Right lung (tissue), 10 donors: ENCODE measurements at places on chromosomes 11 and 22.
A peak's percentile ranks its signal among the peaks of the same experiment; 100 is the strongest.

DNA sequence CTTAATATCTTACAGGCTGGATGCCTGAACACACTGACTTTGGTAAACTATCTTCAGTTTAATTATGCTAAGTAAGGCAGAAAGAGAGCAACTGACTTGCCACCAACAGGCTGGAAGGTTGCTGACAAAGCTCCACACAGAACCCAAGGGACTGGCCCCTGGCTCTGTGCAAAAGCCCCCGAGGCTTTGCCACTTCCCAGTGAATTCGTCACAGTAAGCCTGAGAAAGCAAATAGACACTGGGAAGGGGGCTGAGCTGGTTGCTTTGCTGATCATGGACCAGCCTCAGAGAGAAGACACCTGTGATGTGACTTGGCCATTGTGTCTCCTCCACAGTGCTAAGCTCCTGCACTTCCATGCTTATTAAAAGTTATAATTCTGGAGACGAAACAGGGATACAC lies 91.7 kb downstream of the BLID start:
- no peak for DNase-seq

DNA sequence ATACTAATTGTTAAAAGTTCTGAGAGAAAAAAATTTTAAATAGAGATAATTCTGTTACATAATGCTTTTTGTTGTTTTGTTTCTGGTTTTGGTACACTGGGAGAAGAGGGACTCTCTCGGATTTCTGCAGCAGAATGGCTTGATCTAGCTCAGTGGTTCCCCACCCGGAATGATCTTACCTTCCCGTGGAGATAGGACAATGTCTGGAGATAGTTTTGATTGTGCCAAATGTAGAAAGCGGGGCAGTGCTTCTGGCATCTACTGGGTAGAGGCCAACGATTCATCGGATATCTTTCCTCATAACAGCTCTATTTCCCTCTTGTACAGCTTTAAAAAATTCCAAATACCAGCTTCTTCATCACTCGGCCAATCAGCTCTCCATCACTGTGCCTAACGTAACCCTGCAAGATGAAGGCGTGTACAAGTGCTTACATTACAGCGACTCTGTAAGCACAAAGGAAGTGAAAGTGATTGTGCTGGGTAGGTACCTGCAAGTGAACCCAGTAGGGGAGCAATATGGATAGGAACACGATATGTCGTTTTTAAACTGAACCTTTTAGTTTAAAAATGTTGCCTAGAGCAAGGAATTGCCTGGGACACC lies 13.2 kb downstream of the CRTAM start:
- no peak for DNase-seq

DNA sequence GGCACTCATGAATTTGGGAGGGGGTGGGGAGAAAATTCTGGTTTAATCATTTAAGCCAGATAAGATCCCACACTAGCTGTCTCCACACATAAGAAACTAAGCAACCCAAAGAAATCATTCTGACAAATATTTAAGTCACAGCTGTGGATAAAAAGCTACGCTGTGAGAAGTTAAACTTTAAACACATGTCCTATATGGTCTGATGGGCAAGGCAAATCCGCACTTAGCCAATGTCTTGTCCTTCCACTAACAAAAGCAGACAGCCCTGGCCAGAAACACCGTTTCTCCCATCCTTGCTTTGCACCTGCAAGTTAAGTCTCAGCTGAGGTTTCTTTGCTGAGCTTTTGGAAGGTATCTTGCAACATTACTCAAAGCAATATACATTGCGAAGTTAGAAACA lies 68.0 kb downstream of the ETS1 start:
- DNase-seq, result no peak

DNA sequence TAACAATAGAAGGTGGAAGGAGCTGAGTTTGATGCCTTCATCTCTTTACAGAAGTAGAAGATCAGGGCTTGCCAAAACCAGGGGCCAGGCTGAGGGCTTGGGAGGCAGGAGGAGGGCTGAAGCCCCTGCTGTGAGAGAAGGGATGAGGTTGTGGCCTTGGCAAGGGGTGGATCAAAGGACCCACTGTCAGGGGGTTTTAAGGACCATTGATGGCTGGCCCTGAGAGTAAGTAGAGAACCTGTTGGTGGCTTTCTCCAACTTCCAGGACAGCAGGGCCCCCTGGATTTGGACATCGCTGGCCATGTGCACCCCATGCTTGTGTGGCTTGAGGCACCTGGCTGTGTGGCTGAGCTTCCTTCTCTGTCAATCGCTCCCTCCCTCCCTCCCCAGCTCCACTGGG lies 927.7 kb downstream of the TBC1D22A start:
- DNase-seq, result no peak

- no peak for DNase-seq
Observed at GRCh38 chr11:69215784-69216415, 60.2 kb downstream of the SMIM38 start.

GRCh38 chr22:27107824-27108223 lies 450.4 kb downstream of the MIAT start:
- DNase-seq, result no peak

DNA sequence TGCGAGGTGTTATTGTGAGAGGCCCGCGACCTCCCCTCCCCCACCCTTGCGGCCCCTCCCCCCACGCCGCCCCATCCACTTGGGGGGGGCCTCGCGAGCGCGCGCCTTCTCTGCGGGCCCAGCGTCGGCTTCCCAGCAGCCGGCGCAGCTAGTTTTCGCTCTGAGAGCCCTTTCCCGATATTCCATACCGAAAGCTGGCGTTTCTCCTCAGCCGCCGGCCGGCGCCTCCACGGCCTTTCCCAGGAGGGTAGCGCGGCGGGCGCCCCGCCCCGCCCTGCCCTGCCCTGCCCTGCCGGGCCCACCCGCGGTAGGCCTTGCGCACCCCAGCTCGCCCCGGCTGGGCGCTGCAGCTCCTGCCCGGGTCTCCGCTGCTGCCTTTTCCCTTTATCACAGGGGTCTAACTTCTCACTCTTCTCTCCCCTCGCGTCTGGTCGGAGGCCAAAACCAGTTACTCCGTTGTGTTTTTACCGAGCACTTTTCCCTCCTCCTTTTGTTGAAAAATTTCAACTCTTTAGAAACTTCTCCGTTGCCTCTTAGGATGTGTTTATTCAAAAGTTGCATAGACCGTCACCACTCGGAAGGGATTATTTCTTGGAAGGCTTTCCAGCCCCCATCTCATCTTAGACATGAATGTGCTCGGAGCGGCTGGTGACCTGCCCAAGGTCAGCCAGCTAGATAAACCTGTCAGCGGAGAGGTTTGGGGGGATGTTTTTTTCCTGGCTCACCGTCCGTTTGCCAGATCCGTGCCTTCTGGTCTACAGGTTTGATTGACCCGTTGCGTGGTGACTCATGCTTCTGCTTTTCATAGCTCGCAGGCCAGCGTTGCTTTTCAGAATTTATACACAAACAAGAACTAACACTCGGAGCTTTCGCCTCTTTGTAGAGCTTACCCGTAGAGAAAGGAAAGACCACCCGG lies 648 bp downstream of the PAFAH1B2 start:
- peak; percentile 20 for DNase-seq

DNA sequence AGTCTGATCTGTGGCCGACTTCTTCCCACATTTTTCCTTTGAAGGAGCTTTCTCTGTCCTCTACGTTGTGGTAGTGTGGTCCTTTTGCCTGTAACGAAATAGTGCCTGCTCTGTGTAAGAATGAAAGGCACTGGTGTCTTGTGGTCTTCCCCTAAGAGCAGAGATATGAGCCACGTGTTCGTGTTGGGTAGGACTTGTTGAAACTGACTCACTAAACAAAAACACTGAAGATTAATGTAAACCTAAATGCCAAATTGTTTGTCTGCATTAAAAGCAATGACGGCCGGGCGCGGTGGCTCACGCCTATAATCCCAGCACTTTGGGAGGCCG lies 10.1 kb upstream of the RPS3 start:
- no peak for DNase-seq

DNA sequence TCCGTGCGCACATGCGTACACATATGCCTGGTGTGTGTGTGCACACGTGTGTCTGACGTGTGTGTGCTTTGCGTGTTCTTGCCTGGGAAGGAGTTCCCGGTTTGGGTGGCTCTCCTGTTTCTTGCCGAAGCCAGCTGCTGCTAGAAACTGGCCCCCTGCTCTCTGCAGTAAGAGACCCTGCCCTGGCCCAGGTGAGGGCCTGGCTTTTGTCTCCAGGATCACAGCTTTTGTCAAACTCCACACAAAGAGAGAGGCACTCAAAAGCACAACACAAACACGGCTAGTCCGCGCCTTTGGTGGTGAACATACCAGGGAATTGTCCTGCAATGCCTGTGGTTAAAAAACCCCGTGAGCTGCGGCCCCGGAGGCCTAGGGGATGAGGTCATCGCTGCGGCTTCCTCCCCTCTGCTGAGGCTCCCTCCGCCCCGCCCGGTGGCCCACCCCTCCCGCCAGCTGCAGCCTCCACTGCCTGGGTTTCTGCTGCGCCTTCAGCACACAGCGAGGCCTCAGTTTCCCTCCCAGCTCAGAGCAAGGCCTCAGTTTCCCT lies 88.9 kb downstream of the KCNQ1 start:
- peak; percentile 60 for DNase-seq

- DNase-seq, result peak; percentile 60
Observed at GRCh38 chr22:24516301-24516737, 21.2 kb downstream of the UPB1 start.

DNA sequence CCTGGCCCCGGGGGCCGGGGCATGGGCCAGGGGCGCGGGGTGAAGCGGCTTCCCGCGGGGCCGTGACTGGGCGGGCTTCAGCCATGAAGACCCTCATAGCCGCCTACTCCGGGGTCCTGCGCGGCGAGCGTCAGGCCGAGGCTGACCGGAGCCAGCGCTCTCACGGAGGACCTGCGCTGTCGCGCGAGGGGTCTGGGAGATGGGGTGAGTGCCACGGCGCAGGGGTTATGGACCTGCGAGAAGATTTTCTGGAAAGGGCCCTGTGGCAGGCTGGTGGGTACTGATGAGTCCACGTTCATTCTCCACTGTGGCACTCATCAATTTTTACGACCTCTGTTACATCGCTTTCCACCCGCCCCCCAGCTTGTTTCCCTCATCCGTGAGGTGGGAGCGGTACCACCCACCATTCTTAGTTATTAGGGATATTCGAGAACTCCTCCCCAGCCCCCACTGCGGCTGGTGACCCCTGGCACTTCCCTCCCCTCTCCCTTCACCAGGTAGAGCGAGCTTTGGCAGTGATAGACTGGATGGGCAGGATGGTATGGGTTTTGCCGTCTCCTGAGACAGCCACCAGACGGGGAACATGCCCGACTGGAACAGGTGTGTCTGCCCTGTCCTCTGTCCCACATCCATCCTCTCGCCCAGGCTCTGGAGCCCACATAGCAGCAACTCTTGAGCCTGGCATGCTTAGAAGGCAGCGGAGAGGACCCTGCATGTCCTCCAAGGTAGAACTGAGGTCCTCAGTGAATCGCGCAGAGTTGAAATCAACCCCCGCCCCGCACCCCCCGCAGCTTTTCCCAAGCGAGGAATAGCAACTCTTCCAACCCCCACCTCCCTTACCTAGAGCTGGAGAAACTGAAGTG lies 562 bp downstream of the DGAT2 start:
- no peak for DNase-seq

DNA sequence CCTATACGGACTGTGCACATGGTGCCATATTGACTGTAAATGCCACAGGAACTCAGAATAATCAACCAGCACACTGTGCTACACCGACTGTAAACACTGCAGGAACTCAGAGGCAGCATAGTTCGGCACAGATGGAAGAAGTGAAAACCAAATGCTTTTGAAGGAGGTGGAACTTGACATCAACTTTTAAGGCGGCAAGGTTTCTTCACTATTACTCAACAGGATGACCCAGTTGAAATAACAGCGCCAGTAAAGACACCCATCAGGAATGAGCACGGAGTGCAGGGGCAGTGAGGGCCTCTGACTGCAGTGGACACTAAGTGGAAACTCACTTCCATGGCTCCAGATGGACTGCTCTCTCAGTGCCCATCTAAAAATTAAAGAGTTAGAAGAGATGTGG lies 15.7 kb downstream of the TESMIN start:
- no peak for DNase-seq

- DNase-seq, result no peak
Observed at GRCh38 chr22:28450109-28450508, 229.5 kb downstream of the TTC28 start.

DNA sequence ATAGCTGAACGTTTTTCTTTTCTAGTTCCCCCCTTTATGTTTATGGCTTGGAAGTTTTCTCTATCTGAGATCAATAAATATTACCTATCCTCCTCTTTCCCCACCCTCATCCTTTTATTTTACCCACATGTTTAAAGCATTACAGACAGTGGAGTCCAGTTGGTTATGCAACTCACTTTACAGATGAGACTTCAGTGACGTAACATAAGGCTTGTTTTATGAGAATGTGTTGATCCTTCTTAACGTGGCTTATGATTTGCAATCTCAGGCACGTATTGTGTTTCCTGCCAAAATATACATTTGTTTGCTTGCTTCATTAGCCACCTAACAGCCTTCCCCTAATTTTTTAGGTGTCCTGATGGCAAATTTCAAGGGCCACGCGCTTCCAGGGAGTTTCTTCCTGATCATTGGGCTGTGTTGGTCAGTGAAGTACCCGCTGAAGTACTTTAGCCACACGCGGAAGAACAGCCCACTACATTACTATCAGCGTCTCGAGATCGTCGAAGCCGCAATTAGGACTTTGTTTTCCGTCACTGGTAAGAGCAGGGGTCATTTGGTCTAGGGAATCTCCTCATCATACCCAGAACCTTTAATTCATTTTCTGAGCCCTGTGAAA lies 36.6 kb downstream of the TMEM45B start:
- DNase-seq, result no peak

DNA sequence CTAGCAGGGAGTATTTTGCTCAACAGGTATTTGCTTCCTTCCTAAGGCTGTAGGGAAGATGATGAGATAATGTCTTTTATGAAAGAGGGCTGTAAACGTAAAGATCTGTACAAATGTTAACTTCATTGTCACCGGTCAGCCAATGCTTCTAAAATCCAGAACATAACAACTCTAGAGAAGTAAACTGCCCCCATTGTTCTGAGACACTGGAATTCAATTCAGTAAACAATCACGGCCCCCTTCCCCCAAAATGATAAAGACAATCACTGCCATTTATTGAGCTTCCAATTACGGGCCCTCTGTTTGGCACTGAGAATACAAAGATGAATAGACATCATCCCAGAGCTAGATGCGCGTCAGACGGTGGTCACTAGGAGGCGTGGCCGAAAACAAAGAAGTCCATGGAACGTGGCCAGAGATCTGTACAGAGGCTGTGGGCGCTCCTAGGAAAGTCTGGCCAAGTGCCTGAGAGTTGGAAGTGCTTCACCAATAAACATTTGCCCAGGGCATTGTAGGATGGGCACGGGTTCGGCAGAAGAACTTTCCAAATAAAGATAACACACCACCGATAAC lies 576 bp downstream of the TMEM258 start:
- DNase-seq, result peak; percentile 87

- no peak for DNase-seq
Observed at GRCh38 chr11:64125676-64126075, 40.2 kb downstream of the MACROD1 start.
